ENCODE measurements at places on chromosomes 12 and 14.
A peak's percentile ranks its signal among the peaks of the same experiment; 100 is the strongest.

- no peak for DNase-seq
These were observed 98.8 kb downstream of the TMEM132C start for GRCh38 chr12:128365651-128366231.

DNA sequence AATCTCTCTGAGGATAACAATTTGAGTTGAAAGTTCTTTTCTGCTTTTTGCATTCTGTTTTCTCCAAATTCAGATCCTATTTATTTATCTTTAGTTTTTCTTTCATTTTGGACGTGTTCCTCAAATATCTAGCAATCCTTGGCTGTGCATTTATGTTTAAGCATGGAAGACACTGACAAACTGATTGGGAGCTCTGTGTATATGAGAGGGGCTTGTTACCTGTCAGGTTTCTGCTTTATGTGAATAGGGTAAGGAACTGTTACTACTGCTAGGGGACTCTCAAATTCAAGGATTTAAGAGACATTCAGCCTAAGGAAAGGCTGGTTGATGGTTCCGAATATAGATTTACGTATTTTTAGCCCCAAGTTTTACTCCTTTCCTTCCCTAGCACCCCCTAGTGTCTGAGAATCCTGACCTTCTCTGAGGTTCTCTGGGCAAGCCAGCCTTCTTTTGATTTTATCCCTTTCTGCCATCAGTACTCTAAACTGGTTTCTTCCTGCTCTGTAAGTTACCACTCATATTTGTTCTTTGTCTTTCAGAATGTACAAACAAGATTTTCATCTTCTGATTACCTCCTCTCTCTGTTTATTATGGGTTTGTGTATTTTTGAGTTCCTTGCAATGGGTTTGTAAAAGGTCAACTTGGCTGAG is 30.5 kb downstream of the YLPM1 start:
- DNase-seq = no peak

GRCh38 chr14:94180655-94181271 is 6.6 kb downstream of the PPP4R4 start:
- no peak for DNase-seq

GRCh38 chr12:102067574-102068258 is 5.9 kb upstream of the WASHC3 start:
- no peak for DNase-seq

GRCh38 chr12:53481939-53482586 is 17.2 kb downstream of the MAP3K12 start:
- DNase-seq = no peak

- no peak for DNase-seq
These were observed 938 bp downstream of the RALGAPA1 start for GRCh38 chr14:35808076-35808637.

DNA sequence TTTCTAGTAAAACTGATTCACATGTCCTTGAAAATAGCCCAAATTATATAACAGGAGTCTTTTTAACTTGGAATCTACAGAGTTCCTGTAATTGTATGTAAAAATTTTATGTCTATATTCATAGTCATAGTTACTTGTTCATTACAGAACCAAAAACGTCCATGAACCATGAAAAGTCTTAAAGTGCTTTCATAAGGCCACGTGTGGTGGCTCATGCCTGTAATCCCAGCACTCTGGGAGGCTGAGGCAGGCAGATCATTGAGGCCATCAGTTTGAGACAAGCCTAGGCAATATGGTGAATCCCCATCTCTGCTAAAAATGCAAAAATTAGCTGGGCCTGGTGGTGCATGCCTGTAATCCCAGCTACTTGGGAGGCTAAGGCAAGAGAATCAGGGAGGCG is 48.4 kb downstream of the GALNT4 start:
- no peak for DNase-seq

DNA sequence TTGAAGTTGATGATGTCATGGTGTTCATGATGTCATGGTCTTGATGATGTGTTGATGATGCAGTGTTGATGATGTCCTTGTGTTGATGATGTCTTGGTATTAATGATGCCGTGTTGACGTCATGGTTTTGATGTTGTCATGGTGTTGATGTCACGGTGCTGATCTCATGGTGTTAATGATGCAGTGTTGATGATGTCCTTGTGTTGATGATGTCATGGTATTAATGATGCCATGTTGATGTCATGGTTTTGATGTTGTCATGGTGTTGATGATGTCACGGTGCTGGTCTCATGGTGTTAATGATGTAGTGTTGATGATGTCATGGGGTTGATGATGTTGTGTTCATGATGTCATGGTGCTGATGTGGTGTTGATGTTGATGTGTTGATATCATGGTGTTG is 48.0 kb upstream of the RIMBP2 start:
- no peak for DNase-seq

DNA sequence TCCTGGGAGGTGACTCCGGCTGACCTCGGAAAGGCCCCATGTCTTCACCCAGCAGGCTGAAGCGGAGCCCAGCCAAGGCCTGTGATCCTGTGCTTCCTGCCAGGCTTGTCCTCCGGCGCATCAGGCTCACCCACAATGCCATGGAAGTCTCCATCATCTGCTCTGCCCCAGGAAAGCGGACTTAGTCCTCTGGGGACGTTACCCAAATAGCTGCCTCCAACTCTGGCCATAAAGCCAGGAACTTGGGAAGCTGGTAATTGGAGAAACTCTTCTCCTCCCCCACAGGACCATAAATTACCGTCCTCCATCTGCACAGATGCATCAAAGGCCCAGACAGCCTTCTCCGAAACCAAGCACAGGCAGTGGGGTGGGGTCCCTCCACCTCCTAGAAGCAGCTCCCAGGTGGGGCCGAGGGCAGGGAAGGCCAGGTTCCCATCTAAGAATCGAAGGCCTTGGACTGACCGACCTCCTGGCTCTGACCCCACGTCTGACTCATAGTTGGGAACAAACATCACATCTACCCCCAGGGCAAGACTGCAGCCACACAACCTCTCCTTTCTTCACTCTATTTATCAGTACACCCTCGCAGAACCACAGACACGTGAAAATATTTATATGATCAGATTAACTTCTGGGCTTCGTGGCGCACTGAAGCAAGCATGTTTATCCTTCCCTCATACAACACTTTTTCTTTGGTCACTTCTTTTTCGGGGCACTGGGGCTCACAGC is 56.4 kb downstream of the PITPNM2 start:
- DNase-seq = no peak

- peak; percentile 55 for DNase-seq
These were observed 59.4 kb downstream of the DGLUCY start for GRCh38 chr14:91173221-91173670.

DNA sequence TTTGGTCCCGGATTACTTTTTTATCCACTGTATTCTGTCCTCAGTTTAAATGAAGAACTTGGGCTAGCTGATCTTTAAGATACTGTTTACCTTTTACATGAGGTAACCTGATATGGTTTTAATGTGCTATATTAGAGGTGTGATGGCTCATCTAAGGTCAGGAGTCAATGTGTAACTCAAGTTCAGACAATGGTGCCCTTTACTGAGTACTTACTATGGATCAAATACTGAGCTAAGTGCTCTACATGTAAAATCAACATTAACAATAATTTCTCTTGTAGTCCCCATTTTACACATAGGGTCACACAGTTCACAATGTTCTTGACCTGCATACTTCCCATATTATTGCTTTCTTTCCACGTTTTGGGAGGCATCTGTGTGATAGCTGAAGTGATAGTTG is 79.2 kb downstream of the CEP83 start:
- no peak for DNase-seq

DNA sequence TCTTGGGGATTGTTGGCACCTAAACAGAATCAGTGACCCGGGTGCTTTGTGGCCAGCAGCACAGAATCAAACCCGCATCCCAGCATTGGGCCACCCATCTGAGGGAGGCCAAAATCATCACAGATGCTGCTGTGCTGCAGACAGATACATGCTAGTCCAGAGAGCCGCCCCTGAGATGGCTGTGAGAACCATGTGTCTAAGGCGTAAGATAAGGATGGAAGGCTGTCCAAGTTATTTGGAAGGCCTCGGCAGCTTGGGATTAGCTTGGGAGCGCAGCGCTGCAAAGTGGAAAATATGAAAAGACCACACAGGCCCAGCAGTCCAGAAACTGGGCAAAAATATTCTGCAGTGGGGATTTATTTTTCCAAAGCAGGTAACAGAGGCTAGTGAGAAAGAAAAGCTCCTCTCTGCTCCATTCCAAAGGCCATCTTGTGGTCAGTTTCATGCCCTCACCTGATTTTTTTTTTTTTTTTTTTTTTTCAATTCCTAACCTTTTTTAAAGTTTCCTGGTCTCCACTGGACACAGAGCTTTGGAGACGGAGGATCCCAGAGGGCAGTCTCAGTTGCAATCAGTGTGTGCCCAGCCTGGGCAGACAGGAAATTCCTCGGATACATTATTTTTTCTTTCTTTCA is 178.9 kb upstream of the BCL2L14 start:
- no peak for DNase-seq

DNA sequence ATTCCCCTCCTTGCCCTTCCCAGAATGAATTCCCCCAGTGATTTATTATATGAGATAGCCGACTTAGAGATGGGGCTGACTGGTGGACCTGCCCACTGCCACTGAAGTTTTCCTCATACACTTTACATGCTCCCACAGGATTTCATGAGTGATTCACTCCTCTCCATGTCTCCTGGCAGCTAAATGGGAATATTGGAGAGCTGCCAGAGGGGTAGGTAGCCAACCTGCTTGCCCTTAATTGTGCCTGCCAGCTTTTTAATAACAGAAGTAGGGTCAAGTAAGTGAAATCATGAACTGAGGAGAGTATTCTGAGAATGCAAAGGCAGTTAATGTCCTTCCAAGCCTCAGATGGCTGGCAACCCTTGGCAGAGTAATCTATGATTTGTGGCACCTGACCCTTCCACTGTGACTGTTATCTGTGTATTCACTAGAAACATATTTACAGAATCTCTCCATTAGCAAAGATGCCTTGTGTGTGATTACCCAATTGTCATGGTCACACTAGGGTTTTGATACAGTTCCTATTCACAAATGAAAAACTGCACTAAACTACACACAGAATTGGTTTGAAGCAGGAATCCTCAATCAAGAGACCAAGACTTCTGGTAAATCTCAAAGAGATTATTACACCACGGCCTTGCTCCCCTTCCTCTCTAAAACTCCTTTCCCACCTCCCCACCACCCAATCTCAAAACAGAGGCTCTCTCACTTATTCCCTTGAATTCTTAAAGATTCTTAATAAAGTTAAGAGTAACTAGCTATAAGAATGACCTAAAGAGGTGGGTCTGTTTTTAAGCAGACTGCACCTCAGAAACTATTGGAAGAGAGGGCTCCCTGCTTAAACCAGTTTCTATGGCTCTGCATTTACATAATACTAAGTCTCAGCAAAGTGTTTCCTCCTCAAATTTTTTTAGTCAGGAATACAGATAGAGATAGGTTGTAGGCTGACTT is 17.2 kb downstream of the NKX2-1 start:
- DNase-seq = no peak

- no peak for DNase-seq
These were observed 1.1 kb downstream of the IGF1 start for GRCh38 chr12:102479099-102479885.

- no peak for DNase-seq
These were observed 1319.1 kb downstream of the TMEM121 start for GRCh38 chr14:106845286-106846087.

GRCh38 chr12:129599406-129599805 is 304.4 kb downstream of the TMEM132D start:
- DNase-seq = no peak

DNA sequence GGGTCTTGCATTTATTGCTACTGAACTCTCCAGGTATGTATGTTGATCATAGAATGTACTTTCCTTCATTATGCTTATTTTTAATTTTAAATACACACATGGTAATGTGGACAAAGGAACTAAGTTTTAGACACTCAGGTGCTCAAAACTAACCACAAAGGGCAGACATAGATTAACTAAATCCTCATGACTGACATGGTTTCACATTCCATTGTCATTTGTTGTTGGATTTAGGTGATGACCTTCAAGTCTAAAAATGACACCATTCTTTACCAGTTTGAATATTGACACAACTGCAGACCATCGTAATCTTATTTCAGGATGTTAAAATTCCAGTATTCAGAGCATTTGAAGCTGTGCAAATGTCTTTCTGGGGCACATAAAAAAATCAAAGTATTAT is 128.4 kb downstream of the BBS10 start:
- no peak for DNase-seq

- no peak for DNase-seq
These were observed 68.0 kb upstream of the SLCO1C1 start for GRCh38 chr12:20627001-20627588.

GRCh38 chr12:6272300-6273204 is 37.9 kb upstream of the PLEKHG6 start:
- no peak for DNase-seq

DNA sequence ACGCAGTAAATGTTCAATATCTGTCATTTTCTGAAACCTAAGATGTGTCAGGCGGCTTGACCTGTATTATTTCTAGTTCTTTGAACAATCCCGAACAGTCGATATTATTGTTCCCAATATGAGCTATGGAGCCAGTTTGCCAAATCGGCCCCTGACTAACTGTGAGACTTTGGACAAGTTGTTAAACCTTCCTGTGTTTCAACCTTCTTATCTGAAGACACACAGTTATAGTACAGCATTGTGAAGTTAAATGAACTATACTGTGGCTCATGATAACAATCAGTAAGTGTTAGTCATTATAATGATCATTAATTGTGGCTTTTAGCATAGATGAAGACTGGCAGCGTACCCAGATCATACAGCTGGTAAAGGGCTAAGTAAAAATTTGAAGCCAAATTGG is 23.4 kb downstream of the DDX47 start:
- DNase-seq = no peak

GRCh38 chr14:65100922-65101541 is 1.3 kb downstream of the MAX start:
- no peak for DNase-seq

DNA sequence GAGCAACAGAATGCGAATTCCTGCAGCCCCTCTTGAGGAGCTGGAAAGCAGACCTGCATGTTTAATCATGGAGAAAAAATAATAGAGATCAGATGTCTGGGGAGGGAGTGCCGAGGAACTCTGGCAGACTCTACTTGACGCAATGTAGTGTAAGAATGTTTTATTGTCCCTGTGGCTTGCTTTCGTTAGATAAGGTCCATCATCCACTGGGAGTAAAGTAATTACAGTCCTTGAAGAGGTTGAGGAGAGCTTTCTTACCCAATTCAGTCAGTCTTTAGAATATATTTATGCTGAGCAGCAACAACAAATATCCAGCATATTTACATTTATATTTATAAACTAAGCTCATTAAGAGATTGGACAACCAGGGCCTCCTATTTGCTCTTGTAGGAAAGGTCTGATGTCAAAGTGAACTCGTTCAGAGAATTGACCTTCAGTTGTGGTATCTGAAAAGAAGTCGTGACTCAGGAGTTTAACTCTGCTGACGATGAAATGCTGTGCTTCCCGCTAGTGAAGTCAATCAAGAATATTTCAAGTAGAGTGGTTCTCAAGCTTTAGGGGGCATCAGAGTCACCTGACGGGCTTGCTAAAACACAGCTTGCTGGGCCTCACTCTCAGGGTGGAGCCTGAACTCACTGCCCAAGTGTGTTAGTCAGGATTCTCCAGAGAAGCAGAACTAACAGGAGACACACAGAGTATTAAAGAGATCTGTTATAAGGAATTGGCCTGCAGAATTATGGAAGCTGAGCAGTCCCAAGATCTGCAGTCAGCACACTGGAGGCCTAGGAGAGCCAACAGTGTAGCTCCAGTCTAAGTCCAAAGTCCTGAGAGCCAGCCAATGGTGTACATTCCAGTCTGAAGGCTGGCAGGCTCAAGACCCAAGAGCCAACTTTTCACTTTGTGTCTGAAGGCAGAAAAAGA is 139.3 kb upstream of the LMNTD1 start:
- no peak for DNase-seq

Measured in activated CD8-positive, alpha-beta memory T cell treated with anti-CD3 and anti-CD28 coated beads for 1 hour (primary cell).